Coronary artery (tissue), 2 donors: ENCODE measurements at places on chromosomes 1 and 21.

GRCh38 chr1:197269053-197269452 lies 1.0 kb downstream of the CRB1 start:
- no peak for DNase-seq

DNA sequence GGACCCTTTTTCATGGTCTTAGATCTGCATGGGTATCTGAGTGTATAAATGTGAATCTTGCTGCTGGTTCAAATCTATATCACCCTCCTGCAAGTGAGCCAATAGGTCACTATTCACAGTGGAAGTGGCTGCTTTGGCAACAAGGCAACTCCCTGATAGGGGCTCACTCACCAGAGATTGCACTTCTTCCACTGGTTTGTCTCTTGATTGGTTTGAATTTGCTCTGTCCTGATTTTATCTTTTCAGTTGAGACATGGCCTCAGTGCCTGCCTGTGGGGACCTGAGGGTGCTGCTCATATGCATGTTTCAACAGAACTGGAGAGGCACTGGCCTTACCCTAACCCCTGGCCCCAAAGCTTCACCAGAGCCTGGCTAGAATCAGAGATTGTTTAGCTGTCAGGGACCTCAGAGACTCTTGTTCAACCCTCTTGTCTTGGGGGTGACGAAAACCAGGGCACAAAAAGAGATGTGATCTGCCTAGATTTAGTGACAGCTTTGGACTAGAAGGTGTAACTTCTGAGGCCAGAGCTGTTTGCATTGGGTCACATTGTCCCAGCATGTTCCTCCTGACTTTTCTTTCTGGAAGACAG lies 16.9 kb downstream of the AVPR1B start:
- peak; percentile 16 for DNase-seq

GRCh38 chr1:28126783-28127490 lies 38.5 kb upstream of the EYA3 start:
- no peak for DNase-seq

DNA sequence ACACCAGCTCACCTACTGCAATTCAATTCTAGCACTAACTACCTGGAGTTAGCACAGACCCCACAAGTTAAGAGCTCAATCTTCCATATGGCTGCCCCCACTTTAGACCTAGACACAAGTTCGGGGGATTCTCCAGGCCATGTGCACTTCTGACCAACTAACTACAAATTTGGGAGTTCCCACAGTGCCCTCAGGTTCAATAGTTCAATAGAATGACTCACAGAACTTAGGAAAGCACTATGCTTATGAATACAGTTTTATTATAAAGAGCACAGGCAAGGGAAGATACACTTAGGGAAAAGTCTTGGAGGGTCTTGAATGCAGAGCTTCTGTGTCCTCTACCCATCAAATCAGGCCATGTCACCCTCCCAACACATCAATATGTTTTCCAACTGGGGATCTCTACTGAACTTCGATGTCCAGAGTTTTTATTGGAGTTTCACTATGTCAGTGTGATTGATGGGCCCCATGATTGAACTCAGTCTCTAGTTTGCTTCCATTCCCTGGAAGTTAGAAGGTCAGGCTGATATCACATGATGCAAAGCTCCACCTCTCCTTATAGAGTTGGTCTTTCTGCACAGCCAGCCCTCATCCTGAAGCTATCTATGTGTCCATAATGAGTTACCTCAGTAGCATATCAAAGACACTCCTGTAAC lies 46.1 kb downstream of the RAVER2 start:
- no peak for DNase-seq

DNA sequence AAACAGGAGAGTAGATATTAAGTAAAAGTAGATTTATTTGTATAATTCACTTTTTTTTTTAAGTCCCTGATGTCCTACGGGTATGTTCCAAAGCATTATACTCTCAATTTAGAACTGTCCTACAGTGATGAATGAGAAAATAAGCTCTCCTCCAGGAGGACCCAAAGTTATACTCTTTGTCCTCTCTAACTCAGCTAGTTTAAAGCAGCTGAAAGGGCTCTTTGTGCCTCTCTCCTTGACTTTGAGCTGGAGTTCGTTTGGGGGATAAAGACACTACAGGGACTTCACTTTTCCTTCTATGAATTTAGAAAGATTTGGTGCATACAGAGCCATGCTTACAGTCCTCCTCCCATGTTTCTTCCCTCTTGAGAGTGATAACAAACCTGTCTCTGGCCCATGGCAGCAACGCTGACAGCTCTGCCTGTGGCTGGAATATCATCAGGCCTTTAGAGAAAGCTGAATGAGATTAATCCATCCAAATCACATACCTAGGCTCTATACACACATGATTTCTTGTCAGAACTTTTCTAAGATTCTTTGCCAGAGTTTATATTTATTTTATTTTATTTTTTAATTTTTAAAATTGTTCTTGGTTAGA lies 134.3 kb downstream of the PIK3R3 start:
- no peak for DNase-seq

GRCh38 chr1:237670302-237670701 lies 220.4 kb downstream of the ZP4 start:
- no peak for DNase-seq

DNA sequence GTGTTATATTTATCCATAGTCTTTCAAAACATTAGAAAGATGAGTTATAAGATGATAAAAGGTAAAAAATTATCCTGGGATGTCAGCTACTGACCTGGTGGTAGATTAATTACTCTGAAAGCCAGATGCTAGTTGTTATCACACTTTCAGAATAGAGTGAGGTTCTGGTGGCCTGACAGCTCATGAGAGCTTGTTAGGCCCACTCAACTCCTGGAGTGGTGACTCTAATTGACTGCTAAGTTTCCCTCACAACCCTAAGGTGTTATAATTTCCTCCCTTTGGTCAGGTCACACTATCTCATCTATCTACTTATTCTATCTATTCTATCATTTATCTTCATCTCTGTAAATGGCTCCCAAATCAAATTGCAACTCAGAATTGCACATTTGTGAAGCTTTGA lies 90.1 kb downstream of the ZNF648 start:
- no peak for DNase-seq

DNA sequence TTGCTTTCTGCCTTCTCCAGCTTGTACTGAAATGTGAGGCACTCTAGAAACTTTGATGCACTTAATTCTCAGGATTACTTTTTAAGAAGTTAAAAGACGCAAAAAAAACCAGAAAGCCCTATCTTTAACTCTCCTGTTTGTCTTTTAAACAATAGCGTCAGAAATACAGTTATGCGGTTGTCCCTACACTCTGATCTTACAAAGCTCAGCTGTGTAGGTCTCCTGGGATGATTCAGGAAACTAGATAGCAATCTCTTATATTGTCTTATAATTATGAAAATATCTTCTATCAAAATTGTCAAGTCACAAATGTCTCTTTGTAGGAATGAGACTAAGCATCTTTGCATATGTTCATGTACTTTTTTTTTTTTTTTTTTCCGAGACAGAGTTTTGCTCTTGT lies 26.9 kb upstream of the RCAN3 start:
- no peak for DNase-seq

- no peak for DNase-seq
These were observed 706.7 kb upstream of the ADAMTS5 start for GRCh38 chr21:27673581-27673980.

DNA sequence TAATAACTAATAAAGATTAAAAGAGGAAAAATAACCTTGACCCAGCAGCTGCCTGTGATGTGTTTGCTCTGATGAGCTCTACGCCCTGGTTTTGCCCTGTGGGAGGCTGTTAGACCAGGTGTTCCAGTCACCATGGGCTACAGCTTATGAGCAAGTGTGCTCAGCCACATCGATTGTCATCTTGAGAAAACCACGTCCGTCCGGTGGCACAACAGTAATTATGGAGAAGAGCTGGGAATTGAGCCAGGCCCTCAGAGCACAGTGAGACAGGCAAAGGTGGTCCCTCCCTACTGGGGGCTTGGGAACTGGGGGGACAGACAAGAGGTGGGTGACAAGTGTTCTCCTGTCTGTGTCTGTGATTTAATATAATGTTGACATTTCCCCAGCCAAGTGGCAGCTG lies 420.5 kb downstream of the MATN1 start:
- DNase-seq = peak; percentile 26

GRCh38 chr1:178612261-178612660 lies 99.4 kb downstream of the TEX35 start:
- no peak for DNase-seq

DNA sequence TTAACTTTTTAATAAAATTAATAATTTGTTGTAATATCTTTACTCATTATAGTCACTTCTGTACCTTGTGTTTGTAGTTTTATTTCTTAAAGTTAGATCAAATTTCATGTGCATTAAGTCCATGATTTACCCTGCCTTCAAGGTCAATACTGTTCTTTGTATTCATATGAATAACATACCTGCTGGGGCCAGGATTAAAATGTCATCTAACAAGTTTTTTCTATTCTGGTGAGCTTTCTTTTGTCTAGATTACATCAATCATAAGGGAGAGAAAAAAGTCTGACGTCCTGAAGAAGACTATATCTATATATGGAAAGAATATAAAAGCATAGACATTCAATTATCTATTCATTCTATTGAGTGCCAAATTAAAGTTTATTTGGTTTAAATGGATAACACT lies 232.6 kb downstream of the COL11A1 start:
- no peak for DNase-seq

GRCh38 chr1:231563247-231563646 lies 34.8 kb downstream of the TSNAX start:
- DNase-seq = no peak

- no peak for DNase-seq
These were observed 122.2 kb downstream of the NRDC start for GRCh38 chr1:51756290-51756689.

DNA sequence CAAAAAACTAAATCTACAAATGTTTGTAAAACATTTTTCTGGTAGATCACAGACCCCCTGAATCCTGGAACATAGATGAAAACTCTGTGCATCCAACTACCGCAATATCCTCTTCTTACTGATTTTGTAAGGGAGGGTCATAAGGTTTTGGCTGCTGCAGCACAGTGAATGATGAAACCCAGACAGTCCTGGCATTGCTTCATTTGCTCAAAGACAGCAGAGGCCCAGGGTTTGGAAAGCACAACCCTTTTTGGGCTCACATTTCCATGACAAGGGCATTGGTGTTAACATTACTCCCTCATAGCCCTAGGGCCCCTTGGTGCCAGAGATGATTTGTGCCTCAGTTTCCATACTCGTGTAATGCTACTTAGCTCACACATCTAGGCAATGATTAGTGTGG lies 51.2 kb downstream of the PLXNA2 start:
- no peak for DNase-seq

DNA sequence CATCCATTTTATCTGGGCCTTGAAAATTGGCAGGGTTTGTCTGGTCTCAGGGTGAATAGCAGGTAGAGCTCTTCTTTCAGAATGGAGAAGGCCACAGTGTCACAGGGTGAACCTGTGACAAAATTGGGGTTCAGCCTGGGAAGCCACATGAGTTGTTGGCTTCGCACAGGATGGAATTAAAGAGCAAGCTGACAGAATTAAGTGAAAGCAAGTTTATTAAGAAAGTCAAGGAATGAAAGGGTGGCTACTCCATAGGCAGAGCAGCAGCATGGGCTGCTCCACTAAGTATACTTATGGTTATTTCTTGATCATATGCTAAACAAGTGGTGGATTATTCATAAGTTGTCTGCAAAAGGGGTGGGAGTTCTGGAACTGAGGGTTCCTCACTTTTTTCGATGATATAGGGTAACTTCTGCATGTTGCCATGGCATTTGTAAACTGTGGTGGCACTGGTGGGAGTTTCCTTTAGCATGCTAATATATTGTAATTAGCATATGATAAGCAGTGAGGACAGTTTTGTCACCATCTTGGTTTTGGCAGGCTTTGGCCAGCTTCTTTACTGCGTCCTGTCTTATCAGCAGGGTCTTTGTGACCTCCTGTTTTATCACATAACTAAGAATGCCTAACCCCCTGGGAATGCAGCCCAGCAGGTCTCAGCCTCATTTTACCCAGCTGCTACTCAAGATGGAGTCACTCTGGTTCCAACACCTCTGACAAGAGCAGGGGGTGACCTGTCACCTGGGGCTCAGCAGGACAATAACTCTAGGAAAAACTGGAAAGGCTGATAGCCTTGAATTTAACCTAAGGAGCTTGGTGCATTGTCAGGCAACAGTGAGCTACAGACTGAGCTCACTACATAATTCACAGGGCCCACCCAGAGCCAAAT lies 5.1 kb downstream of the IFNAR2 start:
- DNase-seq = no peak

- DNase-seq = no peak
These were observed 40.6 kb upstream of the DIPK1A start for GRCh38 chr1:93001893-93002292.

DNA sequence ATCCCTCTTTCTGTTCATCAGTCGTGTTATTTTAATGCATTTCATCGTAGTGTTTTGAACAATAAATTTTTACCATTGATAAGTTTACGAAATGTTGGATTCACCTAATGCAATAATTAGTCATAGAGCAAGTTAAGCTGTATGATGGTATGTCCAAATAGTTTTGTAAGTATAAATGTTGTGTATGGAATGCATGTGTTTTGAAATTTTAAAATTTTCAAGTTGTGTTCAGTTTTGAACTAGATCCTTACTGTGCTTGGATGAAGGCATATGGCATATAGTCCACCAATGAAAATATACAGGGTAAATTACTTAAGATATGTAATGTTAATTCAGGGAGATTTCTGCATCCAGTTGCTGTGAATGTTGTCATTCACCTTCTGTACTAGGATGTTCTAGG lies 2.3 kb downstream of the ZMYM4 start:
- no peak for DNase-seq

- no peak for DNase-seq
These were observed 275.2 kb upstream of the C1orf105 start for GRCh38 chr1:172145231-172145651.

GRCh38 chr1:116706123-116706522 lies 38.6 kb upstream of the IGSF3 start:
- DNase-seq = no peak

DNA sequence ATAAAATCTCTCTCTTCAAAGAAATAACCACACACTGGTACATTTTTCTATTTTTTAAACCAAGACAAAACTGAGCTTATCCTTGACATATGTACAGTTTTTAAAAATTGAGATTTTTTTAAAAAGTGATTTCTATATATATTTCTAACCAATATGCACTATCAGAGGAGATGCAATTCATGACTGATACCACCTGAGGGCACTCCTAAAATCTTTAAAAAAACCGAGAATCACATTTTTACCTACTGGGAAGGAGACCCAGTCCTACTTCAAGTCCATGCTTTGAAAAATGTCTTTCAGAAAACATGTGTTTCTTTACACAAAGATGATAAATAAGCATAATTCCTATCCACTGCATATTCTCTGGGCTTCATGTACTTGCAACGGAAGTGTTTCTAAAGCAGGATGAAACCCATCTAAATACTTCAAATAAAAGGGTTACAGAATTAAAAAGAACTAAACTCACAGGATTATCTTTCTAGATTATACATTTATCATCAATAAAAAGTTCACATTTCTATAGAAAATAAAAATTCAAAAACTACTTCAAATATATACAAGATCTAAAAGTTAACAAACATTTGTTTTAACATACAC lies 98.6 kb downstream of the ENAH start:
- no peak for DNase-seq

GRCh38 chr1:223761411-223761810 lies 49.1 kb downstream of the CAPN2 start:
- DNase-seq = no peak
